ENCODE measurements at places on chromosomes 12 and 14. TPM values are rescaled to one million over a fixed set of nuclear protein-coding genes. Genes with fewer than 3 reads are reported as not detected.

The BBOF1 gene
- total RNA-seq = 2.2 TPM

DNA sequence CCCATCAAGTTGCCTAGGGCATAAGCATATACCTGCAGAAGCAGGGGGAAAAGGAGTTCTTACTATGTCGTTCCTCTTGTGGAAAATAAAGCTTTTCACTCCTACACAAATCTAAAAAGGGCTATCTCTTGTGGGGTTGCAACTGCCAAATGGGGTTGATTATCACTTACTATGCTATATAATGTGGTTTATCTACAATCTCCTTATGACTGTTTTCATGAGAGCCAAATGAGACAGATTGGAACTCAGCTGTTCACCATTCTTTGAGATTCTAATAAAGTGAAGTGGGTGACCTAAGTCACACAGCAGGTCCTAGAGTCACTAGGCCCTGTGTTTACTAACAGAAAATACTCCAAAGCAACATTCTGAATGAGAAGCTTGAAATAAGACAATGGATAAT lies 47.7 kb downstream of the CIT start:
- no peak overlapping the region for H3K27ac ChIP-seq
- H3K4me3 ChIP-seq = no peak overlapping the region
- H3K27me3 ChIP-seq = no peaks in the 10 kb centered on the region
- H3K4me1 ChIP-seq = peaks cover 9% of the 10 kb centered on the region

- H3K27me3 ChIP-seq = no peaks in the 10 kb centered on the region
- no peak overlapping the region for H3K4me3 ChIP-seq
- no peak overlapping the region for H3K27ac ChIP-seq
- DNase-seq = no peak
- no peaks in the 10 kb centered on the region for H3K4me1 ChIP-seq
- peaks cover 5% of the 10 kb centered on the region for H3K36me3 ChIP-seq
Observed at GRCh38 chr14:83007641-83008225, 1474.1 kb upstream of the SEL1L start.

- peak overlapping the region; percentile 65 for H3K27ac ChIP-seq
- DNase-seq = no peak
- H3K27me3 ChIP-seq = no peaks in the 10 kb centered on the region
- H3K36me3 ChIP-seq = no peaks in the 10 kb centered on the region
- H3K4me1 ChIP-seq = peaks cover 59% of the 10 kb centered on the region
Observed at GRCh38 chr12:16587110-16587453, 18.9 kb downstream of the LMO3 start.

- H3K36me3 ChIP-seq = peaks cover 8% of the 10 kb centered on the region
- no peak overlapping the region for H3K27ac ChIP-seq
- H3K4me1 ChIP-seq = peaks cover 8% of the 10 kb centered on the region
- peaks cover 47% of the 10 kb centered on the region for H3K27me3 ChIP-seq
Observed at GRCh38 chr12:64779354-64779974, 20.3 kb upstream of the GNS start.

The SLC22A17 gene
- total RNA-seq = 16.7 TPM

- no peaks in the 10 kb centered on the region for H3K4me1 ChIP-seq
- H3K27ac ChIP-seq = no peak overlapping the region
- no peak for DNase-seq
Observed at GRCh38 chr14:25197885-25198284, 147.9 kb upstream of the STXBP6 start.

DNA sequence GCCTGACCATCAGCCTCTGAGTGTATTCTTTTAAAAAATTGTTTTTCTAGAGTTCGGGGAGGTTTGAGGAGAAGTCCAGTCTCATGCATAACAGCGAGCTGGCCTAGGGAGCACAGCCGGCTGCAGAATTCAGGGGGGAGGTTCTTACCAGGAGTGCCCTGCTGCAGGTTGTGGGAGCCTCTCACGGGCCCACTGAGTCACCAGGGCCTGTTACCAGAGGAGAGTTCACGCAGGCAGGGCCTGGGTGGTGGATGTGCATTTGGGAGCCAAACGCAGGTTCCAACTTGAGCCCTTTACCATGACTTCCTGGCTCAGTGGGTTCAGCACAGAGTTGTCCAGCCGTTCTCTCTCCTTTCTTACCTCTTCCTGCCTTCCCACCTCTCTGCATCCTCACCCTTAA lies 14.4 kb downstream of the CD9 start:
- no peak for DNase-seq
- H3K36me3 ChIP-seq = peaks cover 3% of the 10 kb centered on the region
- H3K4me1 ChIP-seq = peaks cover 81% of the 10 kb centered on the region
- H3K27me3 ChIP-seq = no peaks in the 10 kb centered on the region
- H3K4me3 ChIP-seq = no peak overlapping the region

- DNase-seq = no peak
- H3K4me1 ChIP-seq = peaks cover 45% of the 10 kb centered on the region
- H3K27me3 ChIP-seq = peaks cover 2% of the 10 kb centered on the region
- no peak overlapping the region for H3K27ac ChIP-seq
- no peak overlapping the region for H3K4me3 ChIP-seq
Observed at GRCh38 chr12:27987331-27987730, 14.8 kb upstream of the PTHLH start.

The NDUFA9 gene
- total RNA-seq = 98.0 TPM

DNA sequence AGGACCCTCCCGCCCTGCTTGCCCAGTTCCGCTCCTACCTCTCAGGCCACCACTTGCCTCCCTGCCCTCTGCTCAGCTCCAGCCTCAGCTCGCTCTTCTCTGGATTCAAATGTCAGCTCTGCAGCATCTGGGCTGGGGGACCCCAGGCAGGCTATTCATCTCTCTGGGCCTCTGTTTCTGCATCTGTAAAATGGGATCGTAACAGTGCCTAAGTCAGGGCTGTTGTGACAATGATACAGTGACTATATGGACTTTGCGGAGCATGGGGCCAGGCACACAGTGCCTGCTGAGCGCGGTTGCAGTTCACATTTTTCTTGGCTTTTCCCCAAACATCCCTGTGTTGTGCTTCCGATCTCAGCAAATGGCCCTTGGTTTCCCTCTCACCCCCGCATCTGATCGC lies 2.8 kb downstream of the PHETA1 start:
- peaks cover 44% of the 10 kb centered on the region for H3K4me1 ChIP-seq
- no peaks in the 10 kb centered on the region for H3K36me3 ChIP-seq
- H3K27ac ChIP-seq = no peak overlapping the region

- H3K4me3 ChIP-seq = no peak overlapping the region
- H3K27me3 ChIP-seq = no peaks in the 10 kb centered on the region
- peak overlapping the region; percentile 73 for H3K27ac ChIP-seq
- DNase-seq = peak; percentile 88
Observed at GRCh38 chr14:69101331-69101826, 51.5 kb downstream of the DCAF5 start.

DNA sequence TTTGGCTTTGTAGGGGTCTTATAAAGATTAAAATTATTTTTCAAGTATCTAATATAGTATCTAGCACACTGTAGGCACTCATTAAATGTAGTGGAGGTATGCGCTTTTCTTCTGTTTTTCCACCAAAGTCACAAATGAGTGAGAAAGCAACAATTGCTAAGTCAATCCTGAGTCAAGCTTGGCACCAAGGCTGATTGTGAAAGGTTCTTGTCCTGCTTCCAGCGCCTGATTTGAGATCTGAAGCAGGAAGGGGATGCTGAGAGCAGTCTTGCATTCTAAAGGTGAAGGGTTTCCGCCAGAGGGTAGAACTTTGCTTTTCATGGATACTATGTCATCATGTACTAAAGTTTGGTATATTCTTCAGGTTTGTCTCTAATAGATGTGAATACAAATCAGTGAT lies 64.9 kb upstream of the DAAM1 start:
- H3K27me3 ChIP-seq = peaks cover 4% of the 10 kb centered on the region
- H3K27ac ChIP-seq = no peak overlapping the region
- no peaks in the 10 kb centered on the region for H3K36me3 ChIP-seq
- no peak for DNase-seq

The USP5 gene
- total RNA-seq = 182 TPM

- H3K36me3 ChIP-seq = no peaks in the 10 kb centered on the region
- H3K27ac ChIP-seq = no peak overlapping the region
- H3K27me3 ChIP-seq = peaks cover 2% of the 10 kb centered on the region
- H3K4me3 ChIP-seq = no peak overlapping the region
- DNase-seq = no peak
- H3K4me1 ChIP-seq = no peaks in the 10 kb centered on the region
Observed at GRCh38 chr14:61329478-61330051, 8.2 kb downstream of the PRKCH start.

GRCh38 chr14:42804141-42804540 lies 1197.5 kb downstream of the LRFN5 start:
- DNase-seq = no peak
- peaks cover 6% of the 10 kb centered on the region for H3K36me3 ChIP-seq
- H3K4me3 ChIP-seq = no peak overlapping the region
- H3K27ac ChIP-seq = no peak overlapping the region
- H3K27me3 ChIP-seq = no peaks in the 10 kb centered on the region

GRCh38 chr12:1576410-1577241 lies 17.8 kb downstream of the FBXL14 start:
- peaks cover 45% of the 10 kb centered on the region for H3K36me3 ChIP-seq
- peaks cover 100% of the 10 kb centered on the region for H3K4me1 ChIP-seq
- peaks cover 13% of the 10 kb centered on the region for H3K27me3 ChIP-seq

- peaks cover 19% of the 10 kb centered on the region for H3K36me3 ChIP-seq
- H3K27me3 ChIP-seq = no peaks in the 10 kb centered on the region
- peak overlapping the region; percentile 96 for H3K4me3 ChIP-seq
- DNase-seq = no peak
Observed at GRCh38 chr14:65101631-65102440, 481 bp downstream of the MAX start.

DNA sequence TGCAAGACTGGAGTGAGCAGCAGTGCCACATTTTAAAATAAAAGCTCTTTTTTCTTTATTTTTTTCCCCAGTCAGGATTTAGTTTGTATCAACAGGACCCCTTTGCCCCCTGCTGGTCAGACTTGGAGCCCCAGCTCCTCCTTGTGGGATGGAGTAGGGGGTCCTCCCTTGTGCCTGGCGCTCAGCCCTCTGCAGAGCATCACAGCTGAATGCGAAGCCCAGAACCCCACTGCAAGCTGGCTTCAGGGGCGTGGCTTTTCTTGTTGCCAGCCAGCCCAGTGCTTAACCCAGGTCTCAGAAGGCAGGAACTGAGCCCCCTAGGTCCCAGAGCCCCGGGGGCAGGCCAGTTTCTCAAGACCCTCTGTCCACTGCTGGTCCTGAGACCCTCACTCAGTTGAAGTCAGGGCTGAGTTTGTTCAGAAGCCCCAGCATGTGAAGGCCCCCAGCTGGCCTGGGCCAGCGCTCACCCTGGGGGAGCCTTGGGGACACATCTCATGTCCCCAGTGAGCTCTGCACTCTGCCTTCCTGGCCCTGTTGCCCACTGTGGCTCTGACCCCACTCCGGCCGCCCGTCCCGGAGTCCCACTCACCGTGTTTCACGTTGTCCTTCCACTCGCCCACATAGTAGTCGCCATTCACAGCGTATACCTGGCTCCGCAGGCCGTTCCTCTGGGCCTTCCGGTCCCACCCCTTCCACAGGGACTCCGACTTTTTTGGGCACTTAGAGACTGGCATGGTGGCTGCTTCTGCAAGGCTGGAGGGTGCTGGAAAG lies 519 bp downstream of the MORN3 start:
- DNase-seq = no peak
- peaks cover 6% of the 10 kb centered on the region for H3K27me3 ChIP-seq
- H3K36me3 ChIP-seq = no peaks in the 10 kb centered on the region

The ESPL1 gene
- total RNA-seq = 13.9 TPM

The EFS gene
- 12.5 TPM for total RNA-seq

The TC2N gene
- total RNA-seq = 0.34 TPM

DNA sequence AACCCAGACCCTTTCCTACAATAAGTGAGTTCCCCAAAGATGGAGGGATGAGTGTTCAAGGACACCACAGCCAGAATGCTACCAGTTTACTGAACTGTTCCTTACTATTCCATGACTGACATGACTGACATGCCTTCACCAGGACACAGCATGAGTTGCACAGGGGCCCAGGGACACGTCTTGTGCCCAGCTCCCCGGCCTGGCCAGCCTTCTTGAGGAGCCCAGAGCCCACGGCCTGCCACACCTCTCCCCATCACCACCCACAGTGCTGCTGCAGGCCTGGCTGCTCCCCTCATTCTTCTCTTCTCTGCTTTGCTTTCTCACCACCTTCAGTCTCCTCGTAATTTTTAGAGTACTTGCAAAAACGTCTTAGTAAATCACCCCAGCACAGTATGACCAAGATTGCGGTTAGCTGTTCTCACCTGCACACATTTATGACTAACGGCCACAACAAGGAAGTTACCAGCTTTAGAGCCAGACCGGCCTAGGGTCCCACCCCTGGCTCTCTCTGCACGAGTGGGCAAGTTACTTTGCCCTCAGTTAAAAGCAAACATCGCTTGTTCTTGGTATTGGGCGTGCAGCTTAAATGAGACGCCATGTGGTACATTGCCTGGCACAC lies 18.5 kb downstream of the PPP2R5E start:
- no peaks in the 10 kb centered on the region for H3K27me3 ChIP-seq
- no peak overlapping the region for H3K27ac ChIP-seq
- no peaks in the 10 kb centered on the region for H3K4me1 ChIP-seq
- DNase-seq = no peak
- no peak overlapping the region for H3K4me3 ChIP-seq
- peaks cover 17% of the 10 kb centered on the region for H3K36me3 ChIP-seq

GRCh38 chr12:122917507-122918121 lies 21.7 kb upstream of the VPS37B start:
- peak overlapping the region; percentile 56 for H3K27ac ChIP-seq
- peaks cover 41% of the 10 kb centered on the region for H3K4me1 ChIP-seq
- no peaks in the 10 kb centered on the region for H3K36me3 ChIP-seq
- no peaks in the 10 kb centered on the region for H3K27me3 ChIP-seq
- H3K4me3 ChIP-seq = no peak overlapping the region

The PLEKHG7 gene
- total RNA-seq = not detected

GRCh38 chr14:30225176-30225575 lies 297.5 kb upstream of the PRKD1 start:
- no peaks in the 10 kb centered on the region for H3K36me3 ChIP-seq
- H3K4me3 ChIP-seq = no peak overlapping the region
- H3K27ac ChIP-seq = no peak overlapping the region
- no peaks in the 10 kb centered on the region for H3K27me3 ChIP-seq
- DNase-seq = no peak
- peaks cover 65% of the 10 kb centered on the region for H3K4me1 ChIP-seq

DNA sequence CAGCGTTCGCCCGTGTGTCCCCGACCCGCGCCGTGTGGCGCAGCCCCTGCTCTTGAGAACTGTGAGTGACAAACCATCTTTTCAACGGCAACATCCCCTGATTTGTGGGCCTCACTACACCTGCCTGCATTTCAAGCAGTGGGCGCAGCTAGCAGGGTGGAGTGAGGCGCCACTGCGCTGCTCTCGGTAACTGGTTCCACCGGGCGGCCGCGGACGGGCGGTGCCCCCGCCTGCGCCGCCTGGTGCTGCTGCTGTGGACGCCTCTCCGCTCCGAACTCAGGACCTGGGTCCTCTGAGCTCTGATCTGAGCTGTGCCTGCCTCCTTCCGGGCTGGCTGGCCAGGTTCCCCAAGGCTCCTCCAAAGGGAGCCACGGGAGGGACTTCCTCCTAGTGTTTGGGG lies 5.9 kb upstream of the DEGS2 start:
- no peak overlapping the region for H3K27ac ChIP-seq
- H3K4me3 ChIP-seq = no peak overlapping the region
- peaks cover 14% of the 10 kb centered on the region for H3K27me3 ChIP-seq

The P2RX7 gene
- 0.21 TPM for total RNA-seq

- H3K27ac ChIP-seq = no peak overlapping the region
- H3K4me1 ChIP-seq = peaks cover 14% of the 10 kb centered on the region
- no peak for DNase-seq
- peaks cover 1% of the 10 kb centered on the region for H3K27me3 ChIP-seq
- H3K4me3 ChIP-seq = no peak overlapping the region
Observed at GRCh38 chr14:64748995-64749714, 44.9 kb downstream of the PLEKHG3 start.

The MYH6 gene
- total RNA-seq = not detected
